ENCODE measurements at places on chromosomes 2 and 18. TPM values are rescaled to one million over a fixed set of nuclear protein-coding genes. Genes with fewer than 3 reads are reported as not detected.

DNA sequence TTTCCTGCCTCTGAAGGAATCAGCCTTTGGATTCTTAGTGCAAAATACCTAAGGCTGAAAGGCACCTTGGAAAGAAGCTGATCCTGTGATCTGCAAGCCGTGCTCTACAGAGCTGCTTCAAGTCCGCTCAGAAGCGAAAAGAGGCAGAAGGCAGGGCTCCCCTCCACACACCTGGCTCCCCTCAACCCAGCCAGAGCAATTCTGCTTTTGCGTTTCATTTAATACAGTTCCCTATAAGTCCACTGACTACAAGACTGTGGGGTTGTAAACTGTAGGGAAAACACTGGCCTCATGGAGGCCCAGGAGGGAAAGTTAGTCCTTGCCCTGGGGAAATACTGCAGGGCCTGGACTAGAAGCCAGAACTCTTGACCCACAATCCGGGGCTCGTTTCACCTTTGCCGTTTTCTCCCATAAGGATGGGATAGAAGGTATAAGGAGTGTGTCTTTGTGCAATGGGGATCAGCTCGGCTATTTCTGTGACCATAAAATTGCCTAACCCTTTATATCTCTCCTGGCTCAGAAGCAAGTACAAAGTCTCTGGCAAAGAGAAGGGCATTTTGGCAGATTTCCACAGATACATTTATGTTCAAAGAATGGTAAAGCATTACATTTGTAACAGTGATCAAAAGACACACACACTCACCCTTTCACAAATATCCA, 95.8 kb upstream of the TEX51 start:
- DNase-seq = no peak

- DNase-seq = no peak
Observed at GRCh38 chr2:36584148-36584794, 13.7 kb downstream of the FEZ2 start.

DNA sequence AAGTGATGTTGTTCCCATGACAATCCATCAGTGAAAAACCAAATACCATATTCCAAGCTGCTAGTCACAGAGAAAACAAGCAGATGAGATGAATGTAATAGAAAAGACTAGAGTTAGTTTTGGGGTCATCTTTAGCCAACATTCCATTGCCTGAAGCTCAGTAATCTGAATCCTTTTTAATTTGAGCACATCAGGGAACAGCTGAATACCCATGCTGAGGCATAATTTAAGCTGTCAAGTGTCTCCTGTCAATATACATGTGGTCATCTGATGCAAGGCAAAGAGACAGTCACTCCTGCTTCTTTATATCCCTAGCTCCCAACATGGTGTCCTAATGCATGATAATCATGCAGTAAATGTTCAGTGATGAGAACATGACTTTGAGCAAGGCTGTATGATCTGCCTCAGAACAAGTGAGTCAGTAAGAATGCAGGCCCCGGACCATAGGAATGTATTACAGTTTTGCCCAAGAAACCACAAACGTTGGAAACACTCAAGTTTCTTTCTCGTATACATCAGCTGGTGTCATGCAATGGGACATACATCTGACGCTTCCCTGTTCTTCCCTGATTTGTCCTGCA, 48.0 kb downstream of the CDK15 start:
- DNase-seq = peak; percentile 78

The MPP4 gene
- total RNA-seq = 5.5 TPM

The UGT1A5 gene
- not detected for total RNA-seq

The OR6B2 gene
- total RNA-seq = not detected

The TMEM37 gene
- total RNA-seq = 0.56 TPM

The NCKAP5 gene
- total RNA-seq = not detected
